ENCODE measurements at places on chromosomes 12 and 14. TPM values are rescaled to one million over a fixed set of nuclear protein-coding genes. Genes with fewer than 3 reads are reported as not detected.

DNA sequence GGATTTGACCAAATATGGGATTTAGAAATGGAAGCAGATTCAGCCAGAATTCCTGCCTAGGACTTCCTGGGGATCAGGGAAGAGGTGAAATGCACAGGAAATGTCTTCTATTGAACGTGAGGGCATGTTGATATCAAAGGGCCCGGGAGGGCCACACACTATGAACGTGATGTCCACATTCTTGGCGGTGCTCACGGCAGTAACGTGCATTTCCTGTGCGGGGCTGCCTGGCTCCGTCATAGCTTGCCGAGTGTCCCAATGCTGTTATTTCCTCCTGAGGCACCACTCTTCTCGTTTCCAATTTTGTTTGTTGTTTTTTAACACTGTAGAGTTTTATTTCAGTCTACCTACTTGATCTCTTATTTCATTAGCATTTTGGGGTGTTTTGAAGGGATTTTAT is 67.3 kb downstream of the ZNF664 start:
- no peak overlapping the region for H3K4me3 ChIP-seq
- H3K27me3 ChIP-seq: no peaks in the 10 kb centered on the region
- no peak for DNase-seq
- H3K4me1 ChIP-seq: peaks cover 26% of the 10 kb centered on the region
- H3K27ac ChIP-seq: no peak overlapping the region

DNA sequence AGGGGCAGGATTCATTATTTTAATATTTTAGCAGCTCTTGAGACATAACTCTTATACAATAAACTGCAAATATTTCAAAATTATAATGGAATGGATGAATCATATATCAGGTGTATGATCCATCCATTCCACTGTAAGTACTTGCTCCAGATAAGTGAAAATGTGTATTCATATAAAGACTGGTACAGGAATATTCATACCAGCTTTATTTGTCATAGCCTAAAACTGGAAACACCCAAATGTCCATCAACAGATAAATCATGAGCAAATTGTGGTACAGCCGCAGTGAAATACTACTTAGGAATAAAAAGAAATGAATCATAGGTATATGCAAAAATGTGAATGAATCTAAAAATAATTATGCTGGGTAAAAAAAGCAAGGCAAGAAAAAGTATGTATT is 263.6 kb upstream of the SYT10 start:
- H3K4me3 ChIP-seq: no peak overlapping the region
- DNase-seq: no peak
- no peak overlapping the region for H3K27ac ChIP-seq
- H3K36me3 ChIP-seq: no peaks in the 10 kb centered on the region

GRCh38 chr12:130847112-130847511 is 8.1 kb upstream of the STX2 start:
- DNase-seq: no peak
- no peak overlapping the region for H3K4me3 ChIP-seq
- H3K27ac ChIP-seq: no peak overlapping the region
- H3K36me3 ChIP-seq: no peaks in the 10 kb centered on the region
- peaks cover 5% of the 10 kb centered on the region for H3K27me3 ChIP-seq

- H3K4me1 ChIP-seq: no peaks in the 10 kb centered on the region
- H3K27me3 ChIP-seq: no peaks in the 10 kb centered on the region
- H3K36me3 ChIP-seq: no peaks in the 10 kb centered on the region
- DNase-seq: no peak
- H3K4me3 ChIP-seq: no peak overlapping the region
Observed at GRCh38 chr12:73452672-73453469, 1084.8 kb upstream of the ATXN7L3B start.

- H3K4me1 ChIP-seq: no peaks in the 10 kb centered on the region
- no peak overlapping the region for H3K27ac ChIP-seq
- DNase-seq: no peak
- no peaks in the 10 kb centered on the region for H3K36me3 ChIP-seq
Observed at GRCh38 chr12:73547421-73547820, 990.2 kb upstream of the ATXN7L3B start.

- H3K36me3 ChIP-seq: no peaks in the 10 kb centered on the region
- no peak overlapping the region for H3K27ac ChIP-seq
- H3K27me3 ChIP-seq: peaks cover 11% of the 10 kb centered on the region
- H3K4me3 ChIP-seq: no peak overlapping the region
- DNase-seq: no peak
Observed at GRCh38 chr14:52253503-52253902, 14.0 kb upstream of the PTGDR start.

DNA sequence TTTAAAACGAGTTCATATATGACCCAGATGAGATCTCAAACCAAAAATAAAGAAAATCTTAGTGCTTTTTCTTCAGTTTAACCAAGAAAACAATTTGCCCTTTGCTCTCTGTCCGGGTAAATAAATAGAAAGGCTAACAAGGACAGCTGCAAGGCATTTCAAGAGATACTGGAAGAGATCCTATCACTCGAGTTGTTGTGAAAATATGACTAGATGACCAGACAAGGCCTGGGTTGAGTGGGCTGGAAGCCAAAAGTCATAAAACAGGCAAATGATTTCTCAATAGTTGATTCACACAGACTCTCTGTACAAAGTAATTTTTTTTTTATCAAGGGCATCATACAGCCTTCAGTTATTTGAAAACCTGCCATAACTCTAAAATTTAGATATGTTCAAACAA is 55.9 kb upstream of the AVPR1A start:
- DNase-seq: no peak
- H3K4me1 ChIP-seq: no peaks in the 10 kb centered on the region
- no peak overlapping the region for H3K4me3 ChIP-seq

- DNase-seq: no peak
- no peak overlapping the region for H3K4me3 ChIP-seq
- H3K4me1 ChIP-seq: peaks cover 42% of the 10 kb centered on the region
- H3K27me3 ChIP-seq: no peaks in the 10 kb centered on the region
Observed at GRCh38 chr12:108821407-108822397, 35.7 kb downstream of the SSH1 start.

GRCh38 chr14:43855556-43855955 is 651.5 kb downstream of the FSCB start:
- no peak overlapping the region for H3K27ac ChIP-seq
- H3K4me3 ChIP-seq: no peak overlapping the region
- H3K36me3 ChIP-seq: no peaks in the 10 kb centered on the region
- no peak for DNase-seq
- no peaks in the 10 kb centered on the region for H3K4me1 ChIP-seq

Gene RGS6
- 2.8 TPM for total RNA-seq

Gene GLIPR1L2
- total RNA-seq: 0.40 TPM

Gene TSPAN11
- 21.4 TPM for total RNA-seq

Gene P2RX4
- 10.8 TPM for total RNA-seq

Gene KRT80
- not detected for total RNA-seq

Gene KRT75
- not detected for total RNA-seq

Gene SMCO2
- total RNA-seq: not detected

Gene TMTC1
- total RNA-seq: 13.1 TPM

Gene PARP2
- total RNA-seq: 50.7 TPM

Data from neural crest cell (in vitro differentiated cells).